ENCODE measurements at places on chromosomes 5 and 9.

DNA sequence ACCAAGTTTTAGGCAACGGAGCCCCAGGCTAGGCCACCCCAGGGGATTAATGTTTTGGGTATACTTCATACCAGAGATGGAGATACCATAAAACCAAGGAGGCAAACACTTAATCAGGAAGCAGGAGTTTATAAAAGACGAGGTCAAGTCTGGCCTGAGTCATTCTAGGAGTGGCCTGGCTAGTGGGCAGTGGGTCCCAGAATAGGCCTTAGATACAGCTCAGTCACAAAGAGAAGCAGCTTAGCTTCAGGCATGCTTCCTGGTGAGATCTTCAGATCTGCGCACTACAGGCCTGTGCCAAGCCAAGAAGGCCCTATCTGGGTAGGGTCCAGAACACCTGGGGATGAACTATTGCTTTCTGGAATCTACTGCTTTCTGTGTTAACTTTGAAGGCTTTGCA is 20.6 kb upstream of the NR5A1 start:
- DNase-seq, result no peak

GRCh38 chr9:113616621-113617496 is 153.3 kb downstream of the RGS3 start:
- DNase-seq, result no peak

GRCh38 chr9:124478354-124478753 is 28.1 kb downstream of the ADGRD2 start:
- DNase-seq, result no peak

GRCh38 chr9:36865731-36866635 is 168.1 kb downstream of the PAX5 start:
- no peak for DNase-seq

- DNase-seq, result peak; percentile 15
These were observed 258.6 kb downstream of the FSTL4 start for GRCh38 chr5:133353741-133354140.

- no peak for DNase-seq
These were observed 1.3 kb downstream of the SPATA31E1 start for GRCh38 chr9:87883990-87884389.

DNA sequence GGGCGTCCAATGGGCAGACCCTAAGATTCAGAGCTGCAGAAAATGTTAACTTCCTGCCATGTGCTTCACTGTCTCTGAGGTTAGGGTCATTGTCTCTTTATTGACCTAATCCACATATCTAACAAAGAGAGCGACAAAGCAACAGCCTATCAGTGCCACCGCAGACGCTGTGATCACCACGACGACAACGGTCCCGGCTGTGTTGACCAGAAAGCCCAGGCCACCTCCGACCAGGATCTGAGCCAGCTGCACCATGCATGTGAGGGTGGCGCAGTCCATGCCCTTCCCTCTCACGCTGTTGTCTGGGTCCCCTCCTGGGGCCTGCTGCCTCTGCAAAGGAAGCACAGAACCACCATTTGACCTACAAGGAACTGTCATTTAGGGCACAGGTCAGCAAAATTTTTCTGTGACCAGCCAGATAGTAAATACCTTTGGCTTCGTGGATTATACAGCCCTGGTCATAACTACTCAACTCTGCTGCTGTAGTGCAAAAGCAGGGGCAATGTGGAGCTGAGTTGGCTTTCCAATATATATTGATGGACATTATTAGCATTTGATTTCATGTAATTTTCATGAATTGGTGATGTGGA is 8.5 kb downstream of the RXFP3 start:
- no peak for DNase-seq

- peak; percentile 19 for DNase-seq
These were observed 244.4 kb downstream of the FANCC start for GRCh38 chr9:95073042-95073607.

DNA sequence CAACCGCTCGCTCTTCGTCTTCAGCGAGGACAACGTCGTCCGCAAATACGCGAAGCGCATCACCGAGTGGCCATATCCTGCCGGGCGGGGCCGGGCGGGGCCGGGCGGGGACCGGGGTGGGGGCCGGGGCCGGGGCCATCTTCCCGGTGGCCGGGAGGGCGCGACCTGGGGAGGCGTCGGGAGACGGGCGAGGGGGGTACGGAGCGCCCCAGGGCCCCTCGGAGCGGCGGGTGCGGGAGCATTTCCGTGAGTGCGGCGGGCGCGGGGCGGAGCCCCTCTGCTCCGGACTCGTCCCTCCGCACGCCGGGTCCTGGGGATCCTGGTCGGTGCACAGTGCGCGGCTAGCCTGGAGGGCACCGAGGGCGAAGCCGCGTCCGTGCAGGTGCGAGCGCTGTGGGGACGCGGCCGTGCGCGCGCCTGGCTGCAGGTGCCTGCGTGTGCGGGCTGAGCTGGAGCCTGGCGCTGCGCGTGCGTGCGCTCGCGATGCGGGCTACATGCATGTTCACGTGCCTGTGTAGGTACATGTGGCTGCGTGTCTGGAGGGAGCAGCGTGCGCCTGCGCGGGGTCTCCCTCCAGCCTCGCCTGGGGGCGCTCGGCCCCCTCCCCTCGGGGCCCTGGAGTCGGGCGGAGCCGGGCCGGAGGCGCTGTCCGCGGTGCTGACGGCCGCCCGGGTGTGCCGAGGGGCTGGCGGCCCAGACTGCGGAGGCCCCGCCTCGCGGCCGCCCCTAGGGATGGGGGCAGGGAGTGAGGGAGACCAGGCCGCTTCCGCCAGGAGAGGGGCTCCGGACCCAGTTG is 762 bp downstream of the CACNA1B start:
- no peak for DNase-seq

DNA sequence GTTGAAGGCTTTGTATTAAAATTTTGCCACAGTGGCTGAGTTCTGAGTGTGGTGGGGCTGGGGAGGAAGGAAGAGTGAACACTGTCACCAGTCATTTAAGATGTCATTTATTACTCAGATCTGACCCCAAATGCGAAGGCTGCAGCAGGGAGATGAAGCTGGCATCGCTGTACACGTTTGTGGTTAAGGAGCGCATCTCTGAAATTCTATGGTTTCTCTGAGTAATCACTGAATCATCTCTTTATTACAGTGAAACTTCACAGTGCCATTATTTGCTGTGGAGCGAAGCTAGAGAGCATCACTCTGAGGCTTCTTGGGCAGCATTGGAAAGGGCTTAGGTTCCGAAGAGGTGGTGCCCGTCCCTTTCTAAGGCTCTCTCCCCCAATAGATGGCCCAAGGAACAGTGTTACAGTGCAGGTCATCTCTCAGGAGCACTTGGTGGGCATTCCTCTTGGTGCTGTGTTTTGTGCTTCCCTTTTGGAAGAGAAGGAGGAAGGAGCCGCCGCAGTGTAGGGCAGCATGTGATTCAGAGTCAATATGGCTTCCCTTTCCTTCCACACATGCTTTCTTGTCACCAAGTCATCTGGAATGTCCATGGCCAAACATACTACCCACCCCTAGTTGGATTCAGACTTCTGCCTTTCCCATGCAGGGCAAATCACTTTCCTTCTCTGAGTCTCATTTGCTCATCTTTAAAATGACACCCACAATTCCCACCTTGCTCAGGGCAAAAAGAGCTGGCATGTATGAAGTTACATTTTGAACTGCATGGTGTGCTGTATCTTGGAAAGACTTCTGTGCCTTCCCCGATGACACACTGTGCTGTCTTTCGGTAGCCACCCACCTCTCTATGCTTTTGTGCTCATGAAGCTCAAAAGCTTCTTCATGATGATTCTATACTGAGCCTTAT is 9.3 kb upstream of the TEX48 start:
- DNase-seq, result no peak
